ENCODE measurements at places on chromosomes 5 and 9. TPM values are rescaled to one million over a fixed set of nuclear protein-coding genes. Genes with fewer than 3 reads are reported as not detected.

The PDLIM7 gene
- 133 TPM for total RNA-seq

The HTR4 gene
- total RNA-seq, result 0.70 TPM

The GDNF gene
- total RNA-seq, result 0.30 TPM

The IRF1 gene
- total RNA-seq, result 19.9 TPM

The TAF11L10 gene
- total RNA-seq, result not detected

The SMC2 gene
- 8.4 TPM for total RNA-seq

The CCNG1 gene
- total RNA-seq, result 62.6 TPM

The SEMA6A gene
- 4.5 TPM for total RNA-seq

The IL33 gene
- total RNA-seq, result 18.6 TPM

The GABRA6 gene
- not detected for total RNA-seq

The ANKRD31 gene
- total RNA-seq, result 0.13 TPM

The ALDH1B1 gene
- 21.0 TPM for total RNA-seq

The TMOD1 gene
- 151 TPM for total RNA-seq

The GPX8 gene
- total RNA-seq, result 7.4 TPM

The SPTLC1 gene
- total RNA-seq, result 26.1 TPM

The PCDHGB1 gene
- total RNA-seq, result 12.6 TPM

The LRRC19 gene
- not detected for total RNA-seq

GRCh38 chr5:60856066-60856465 is 12.0 kb upstream of the ELOVL7 start:
- DNase-seq, result no peak

DNA sequence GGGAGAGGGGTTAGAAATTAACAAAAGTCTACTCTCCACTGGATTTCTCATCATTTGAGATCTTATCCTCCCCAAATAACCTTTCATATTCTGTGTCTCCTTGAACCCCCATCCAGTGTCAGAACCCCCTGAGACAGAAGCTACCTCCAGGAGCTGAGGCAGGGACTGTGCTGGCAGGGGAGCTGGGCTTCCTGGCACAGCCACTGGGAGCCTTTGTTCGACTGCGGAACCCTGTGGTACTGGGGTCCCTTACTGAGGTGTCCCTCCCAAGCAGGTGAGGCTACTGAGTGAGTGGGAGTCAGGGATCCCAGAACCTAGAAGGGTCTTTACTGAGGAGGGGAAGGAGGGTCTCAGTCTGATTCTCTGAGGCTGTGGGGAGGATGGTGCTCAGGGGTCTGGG is 1.9 kb downstream of the SLC4A9 start:
- DNase-seq, result peak; percentile 73

- no peak for DNase-seq
Measured at GRCh38 chr5:138316355-138316754, 15.2 kb downstream of the CDC25C start.

GRCh38 chr5:17896605-17897004 is 262.3 kb downstream of the TAF11L14 start:
- DNase-seq, result no peak

- no peak for DNase-seq
Measured at GRCh38 chr9:8762479-8763085, 963.0 kb upstream of the DMAC1 start.

DNA sequence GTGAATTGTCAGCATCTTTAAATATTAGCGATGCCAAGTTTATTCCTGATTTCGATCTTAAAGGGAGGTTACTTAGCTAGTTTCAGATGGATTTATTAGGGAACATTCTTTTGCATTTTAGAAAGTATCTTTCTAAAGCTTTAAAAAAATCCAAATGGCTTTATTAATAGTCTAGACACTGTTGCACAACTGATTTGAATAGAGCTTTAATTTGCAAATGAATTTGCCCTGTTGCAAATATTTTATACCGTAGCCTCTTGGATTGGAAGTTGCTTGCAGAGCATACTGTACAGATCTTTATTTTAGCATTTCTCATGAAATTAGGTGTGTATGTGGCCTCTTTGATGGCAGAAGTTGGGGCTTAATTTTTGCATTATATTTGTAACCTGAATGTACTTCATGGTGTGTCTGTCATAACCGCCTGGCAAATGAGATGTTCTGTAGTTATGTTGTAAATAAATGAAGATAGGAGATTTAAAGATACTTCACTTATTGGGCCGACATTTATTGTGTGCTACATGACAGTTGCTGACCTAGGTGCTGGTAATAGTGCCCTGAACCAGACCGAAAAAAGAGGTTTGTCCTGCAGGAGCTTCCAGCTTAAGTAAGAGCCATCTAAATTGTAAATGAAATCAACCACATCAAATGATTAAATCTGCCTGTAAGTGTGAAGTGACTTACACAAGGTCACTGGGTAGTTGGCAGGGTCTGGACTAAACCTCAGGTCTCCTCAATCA is 1.8 kb downstream of the TCERG1 start:
- no peak for DNase-seq

DNA sequence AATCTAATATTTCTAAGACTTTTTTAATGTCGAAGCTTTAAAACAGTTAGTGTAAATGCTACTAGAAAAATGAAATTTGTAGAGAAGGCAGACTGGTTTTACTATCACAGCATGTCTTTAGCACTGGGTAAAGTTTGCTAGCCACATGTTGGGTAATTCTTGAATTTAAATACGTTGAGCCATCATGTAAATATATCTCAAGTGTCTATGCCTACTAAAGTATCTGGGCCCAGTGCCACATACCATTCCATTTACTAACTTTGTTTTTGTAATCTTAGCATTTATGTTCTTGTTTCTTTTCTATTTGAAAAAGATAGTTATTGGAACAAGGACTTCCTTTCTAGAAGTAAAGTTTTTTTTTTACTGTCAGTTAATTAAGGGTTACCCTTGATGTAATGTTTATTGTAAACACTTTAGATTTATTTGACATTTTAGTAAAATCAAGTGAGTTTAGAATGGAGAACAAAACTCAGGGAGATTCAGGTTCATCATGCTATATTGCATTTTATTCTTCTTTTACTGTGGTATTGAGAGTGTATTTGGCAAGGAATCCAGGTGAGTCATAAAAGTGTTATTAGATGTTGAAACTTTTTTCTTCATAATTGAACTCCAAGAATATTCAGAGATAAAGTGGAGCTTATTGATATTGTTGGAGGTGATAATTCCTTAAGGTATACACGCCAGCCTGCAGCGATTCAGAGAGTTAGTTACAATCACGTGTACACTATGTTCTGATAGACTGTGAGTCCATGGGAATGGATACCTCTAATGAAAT is 182.4 kb downstream of the CCDC171 start:
- DNase-seq, result no peak

DNA sequence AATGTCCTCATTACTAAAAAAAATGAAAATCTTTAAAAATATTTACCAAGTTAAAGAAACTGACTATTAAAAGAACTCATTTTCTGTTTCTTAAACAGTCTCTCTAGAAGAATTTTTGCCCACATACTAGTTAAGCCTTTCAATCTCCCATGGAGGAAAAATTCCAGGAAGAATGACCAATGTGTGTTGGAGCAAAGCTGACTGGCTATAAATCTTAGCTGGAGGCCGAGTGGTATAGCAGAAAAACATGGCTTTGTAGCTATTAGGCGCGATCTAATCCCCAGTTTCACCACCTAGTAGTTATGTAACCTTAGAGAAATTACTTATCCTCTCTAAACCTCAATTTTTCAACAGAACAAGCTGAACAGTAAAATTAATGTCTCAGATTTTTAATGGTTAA is 135.5 kb upstream of the PRLR start:
- DNase-seq, result no peak

- DNase-seq, result no peak
Measured at GRCh38 chr5:67998709-67999261, 216.8 kb upstream of the PIK3R1 start.

DNA sequence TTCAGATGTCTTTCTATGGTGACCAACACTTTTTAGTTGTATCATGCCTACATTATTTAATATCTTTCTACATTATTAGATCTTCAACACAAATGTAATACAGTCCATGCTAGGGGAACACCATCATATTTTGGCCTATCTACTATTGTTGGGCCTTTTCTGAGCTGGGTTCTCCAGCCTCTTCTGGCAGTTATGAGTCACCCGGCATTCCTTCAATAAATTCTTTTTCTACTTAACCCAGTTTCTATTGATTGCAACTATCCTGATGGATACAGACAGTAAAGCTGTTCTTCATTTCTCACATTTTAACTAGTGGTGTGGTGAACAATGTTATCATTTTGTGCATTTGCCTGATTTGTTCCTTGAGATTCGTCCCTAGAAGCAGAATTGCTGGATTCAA is 529.3 kb downstream of the BNC2 start:
- DNase-seq, result no peak

DNA sequence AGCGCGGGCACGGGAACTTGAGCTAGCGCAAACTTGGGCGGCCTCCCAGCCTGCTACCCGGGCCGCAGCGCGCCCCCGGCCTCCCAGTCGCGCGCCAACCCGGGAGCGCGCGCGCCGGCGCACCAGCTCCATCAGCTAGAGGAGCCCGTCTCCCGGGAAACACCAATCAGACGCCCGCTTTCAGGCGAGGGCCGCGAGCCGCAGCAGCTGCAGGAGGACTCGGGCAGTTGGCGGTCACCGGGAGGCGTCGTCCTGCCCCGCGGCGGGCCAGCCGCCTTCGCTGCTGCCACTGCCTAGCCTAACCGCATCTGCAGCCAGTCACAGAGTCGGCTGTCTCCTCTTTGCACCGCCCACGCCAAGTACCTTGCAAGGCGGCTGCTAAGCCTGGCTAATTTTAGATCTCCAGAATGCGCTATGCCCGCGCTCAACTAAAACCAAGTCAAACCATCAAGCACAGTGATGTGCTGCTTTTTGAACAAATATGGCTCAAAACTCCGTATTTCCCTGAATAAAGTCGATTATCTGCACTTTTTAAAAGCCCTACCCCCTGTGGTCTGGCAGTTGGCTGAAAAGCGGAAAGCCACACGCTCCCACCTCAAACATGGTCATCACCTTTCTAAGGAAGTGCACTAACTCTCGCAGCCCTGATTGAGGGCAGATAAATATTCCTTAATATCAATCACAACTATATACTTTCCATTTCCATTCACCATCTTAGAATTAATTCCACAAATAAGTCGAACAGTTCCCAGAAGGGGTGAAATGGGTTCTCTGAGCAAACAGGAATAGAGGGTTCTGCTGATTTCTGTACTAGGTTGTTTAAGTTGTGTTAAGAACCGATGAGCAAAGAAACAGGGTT is 221.8 kb downstream of the MEF2C start:
- no peak for DNase-seq

GRCh38 chr9:127915325-127915752 is 1.5 kb downstream of the ST6GALNAC4 start:
- no peak for DNase-seq

GRCh38 chr5:107604990-107605389 is 65.7 kb downstream of the EFNA5 start:
- no peak for DNase-seq

- no peak for DNase-seq
Measured at GRCh38 chr9:126454215-126454614, 127.6 kb downstream of the MVB12B start.

DNA sequence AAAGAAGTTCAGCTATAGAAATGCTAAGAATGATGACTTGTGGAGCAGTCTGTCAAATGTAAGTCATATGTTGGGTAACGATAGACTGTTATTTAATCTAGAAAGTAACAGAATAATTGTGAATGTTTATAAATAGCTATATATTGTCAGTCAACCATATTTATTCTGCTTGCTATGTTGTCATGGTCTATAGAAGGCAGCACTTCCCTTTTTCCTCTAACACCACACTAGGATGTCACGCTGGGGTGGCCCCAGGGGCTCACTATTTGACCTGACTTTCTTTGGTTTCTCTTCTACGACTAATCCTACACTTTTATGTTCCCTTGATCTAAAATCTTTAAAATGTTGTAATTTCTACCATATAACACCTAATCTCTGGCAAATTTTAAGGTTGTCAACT is 20.5 kb downstream of the ERAP2 start:
- no peak for DNase-seq

- no peak for DNase-seq
Measured at GRCh38 chr9:123616707-123617106, 260.7 kb downstream of the CRB2 start.

- DNase-seq, result no peak
Measured at GRCh38 chr5:42993516-42994245, 46.4 kb downstream of the ANXA2R start.

- DNase-seq, result peak; percentile 84
Measured at GRCh38 chr9:131739133-131739958, 530 bp downstream of the RAPGEF1 start.

DNA sequence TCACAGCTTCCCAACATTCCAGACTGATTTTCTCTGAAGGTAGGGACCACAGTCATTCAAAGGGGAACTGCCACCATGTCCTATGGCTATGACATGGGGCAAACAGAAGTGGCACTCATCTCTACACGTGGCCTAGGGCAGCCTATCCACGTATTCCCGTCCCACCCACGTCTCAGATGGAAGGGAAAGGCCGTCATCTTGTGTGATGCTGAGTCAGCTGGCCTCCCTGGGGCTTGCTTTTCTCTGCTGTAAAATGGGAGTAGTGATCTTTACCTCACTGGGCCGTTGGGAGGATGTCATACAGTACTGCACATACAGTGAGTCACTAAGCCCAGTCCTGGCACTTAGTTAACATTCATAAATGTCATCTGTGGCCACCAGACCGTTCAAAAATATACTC is 72.3 kb downstream of the RAPGEF1 start:
- no peak for DNase-seq

GRCh38 chr5:91283326-91283725 is 99.8 kb downstream of the ARRDC3 start:
- no peak for DNase-seq

GRCh38 chr5:53430618-53431252 is 49.7 kb upstream of the FST start:
- no peak for DNase-seq

DNA sequence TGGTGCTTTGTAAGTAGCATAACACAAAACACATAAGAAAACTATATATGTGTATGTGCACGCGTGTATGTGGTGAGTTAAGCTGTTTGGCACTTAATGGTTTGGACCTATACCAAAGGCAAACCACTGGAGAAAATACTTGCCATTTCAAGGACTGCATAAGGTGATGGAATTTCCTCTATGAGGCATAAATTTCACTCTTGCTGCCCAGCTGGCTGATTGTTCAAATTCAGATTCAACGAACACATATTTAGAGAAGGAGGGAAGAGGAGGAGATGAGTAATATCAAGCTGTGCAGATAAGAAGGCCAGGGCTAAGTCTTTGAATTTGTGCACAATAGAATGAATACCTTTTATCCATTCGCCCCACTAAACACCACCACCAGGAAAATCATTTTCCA is 470.6 kb upstream of the MPDZ start:
- no peak for DNase-seq

- DNase-seq, result no peak
Measured at GRCh38 chr5:148979083-148979723, 83.7 kb downstream of the SH3TC2 start.
